ENCODE measurements at places on chromosomes 5 and 9.

- no peak for DNase-seq
Measured at GRCh38 chr9:136618580-136619547, 43.9 kb upstream of the EGFL7 start.

DNA sequence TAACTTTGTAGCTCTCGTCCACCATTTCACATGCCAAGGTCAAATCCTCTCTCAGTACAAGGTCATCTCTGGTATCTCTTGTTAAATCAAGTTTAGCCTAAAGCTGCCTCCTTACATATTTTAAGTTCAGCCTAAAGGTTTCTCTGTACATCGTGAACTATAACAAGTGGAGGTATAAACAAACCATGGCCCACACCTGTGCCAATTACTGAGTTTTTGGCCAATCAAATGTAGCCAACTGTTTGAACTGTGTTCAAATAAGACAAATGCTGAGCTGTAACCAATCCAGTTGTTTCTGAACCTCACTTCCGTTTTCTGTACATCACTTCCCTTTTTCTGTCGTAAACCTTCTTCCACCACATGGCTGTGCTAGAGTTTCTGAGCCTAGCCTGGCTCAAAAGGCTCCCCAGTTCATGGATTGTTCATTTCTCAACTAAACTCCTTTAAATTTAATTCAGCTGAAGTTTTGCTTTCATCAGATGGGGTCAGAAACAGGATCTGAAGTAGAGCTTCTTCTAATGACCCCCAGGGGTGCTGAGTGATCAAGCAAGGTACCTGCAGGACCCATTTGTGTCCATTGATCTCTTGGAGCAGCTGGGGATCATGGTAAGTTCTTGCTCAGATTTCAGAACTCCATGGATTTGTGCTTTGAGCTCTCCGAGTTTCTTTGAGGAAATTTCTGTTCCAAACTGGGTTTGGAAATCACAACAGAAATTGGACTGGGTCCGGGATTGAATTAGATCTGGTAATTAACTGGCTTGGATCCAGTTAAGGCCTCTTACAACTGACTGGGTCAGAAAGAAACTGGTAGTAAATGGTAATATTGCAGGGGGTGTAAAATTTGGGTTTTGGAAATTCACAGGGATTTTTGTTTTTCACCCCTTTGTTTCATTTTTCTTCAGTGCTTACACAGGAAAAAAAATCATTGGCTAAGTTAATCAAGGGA is 11.0 kb upstream of the NANS start:
- no peak for DNase-seq

DNA sequence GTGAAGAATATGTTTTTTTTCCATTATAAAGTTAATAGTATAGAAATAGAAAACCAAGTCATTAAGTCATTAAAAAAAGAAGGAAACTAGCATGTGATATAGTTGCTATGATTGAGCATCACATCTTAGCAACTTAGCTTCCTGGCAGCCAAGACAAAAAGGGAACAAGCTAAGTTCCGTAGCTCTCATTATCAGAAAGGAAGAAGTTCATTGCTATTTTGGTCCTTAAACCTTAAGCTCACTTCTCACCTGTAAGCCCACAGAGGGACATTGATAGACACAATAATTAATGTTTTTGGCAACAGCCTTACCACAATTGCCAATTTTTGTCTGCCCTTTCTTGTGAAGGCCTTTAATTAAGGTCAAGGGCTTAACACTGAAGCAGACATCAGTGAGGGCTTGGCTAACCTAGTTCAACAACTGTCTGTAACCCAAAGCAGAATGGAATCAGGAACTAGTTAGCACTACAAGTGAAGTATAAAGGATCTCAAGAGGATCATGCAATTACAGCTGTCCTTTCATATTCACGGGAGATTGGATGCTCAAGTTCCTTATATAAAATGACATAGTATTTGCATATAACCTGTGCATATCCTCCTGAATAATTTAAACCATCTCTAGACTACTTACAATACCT is 24.0 kb upstream of the KLF4 start:
- DNase-seq, result no peak

GRCh38 chr9:96175001-96175400 is 127.0 kb downstream of the HSD17B3 start:
- no peak for DNase-seq

GRCh38 chr5:72543811-72544210 is 36.6 kb upstream of the ZNF366 start:
- no peak for DNase-seq

GRCh38 chr9:86534572-86535258 is 180.5 kb upstream of the TUT7 start:
- no peak for DNase-seq

GRCh38 chr5:136098176-136098575 is 34.5 kb upstream of the SMAD5 start:
- DNase-seq, result no peak

- no peak for DNase-seq
Measured at GRCh38 chr9:137045294-137046087, 486 bp downstream of the NPDC1 start.

DNA sequence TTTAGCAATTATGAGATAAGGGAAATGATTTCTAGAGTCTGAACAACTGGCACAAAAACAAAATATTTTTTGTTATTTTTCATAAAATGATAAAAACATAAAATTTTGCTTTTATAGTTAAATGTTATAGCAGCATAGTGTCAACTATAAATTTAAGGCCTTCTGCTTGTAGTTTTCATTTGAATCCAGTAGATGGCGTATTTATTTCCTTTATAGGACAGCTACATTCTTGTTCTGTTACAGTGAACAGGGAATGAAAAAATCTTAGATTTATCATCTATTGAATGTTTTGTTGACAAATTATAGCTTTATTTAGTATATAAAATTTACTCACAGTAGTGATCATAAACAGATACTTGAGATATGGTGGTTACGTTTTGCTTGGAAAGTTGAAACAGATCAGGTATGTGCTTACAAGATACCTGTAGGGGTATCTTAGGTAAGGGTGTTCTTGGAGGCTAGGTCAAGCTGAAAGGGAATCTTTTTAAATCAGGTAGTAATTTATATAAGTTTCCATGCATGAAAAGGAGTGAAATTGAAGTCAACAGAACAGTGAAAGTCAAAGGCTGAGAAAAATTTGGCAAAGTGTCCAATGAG is 239.3 kb upstream of the GRIN3A start:
- no peak for DNase-seq

DNA sequence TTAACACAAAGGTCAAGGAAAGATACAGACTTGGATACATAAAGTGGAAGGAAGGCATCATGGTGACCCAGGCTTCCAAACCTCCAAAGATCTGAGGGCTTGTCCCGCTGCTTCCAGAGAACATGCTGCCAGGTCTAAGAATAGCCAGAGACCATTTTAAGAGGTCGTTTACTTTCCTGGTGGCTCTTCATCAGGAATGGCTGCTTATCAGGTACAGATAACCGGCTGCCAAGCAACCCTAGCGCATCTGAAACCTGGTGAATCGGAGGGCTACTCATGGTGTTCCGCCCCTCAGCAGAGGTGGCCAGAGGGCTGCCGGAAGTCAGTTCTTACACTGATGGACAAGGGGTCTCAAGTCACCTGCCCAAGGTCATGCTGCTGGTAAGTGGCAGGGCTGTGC is 251.3 kb upstream of the DAP start:
- DNase-seq, result no peak
